Stimulated activated CD4-positive, alpha-beta T cell treated with anti-CD3 and anti-CD28 coated beads, TNF-alpha, amount 100 ng/mL, for 4 hours (primary cell): ENCODE measurements at places on chromosomes 1 and 21.

DNA sequence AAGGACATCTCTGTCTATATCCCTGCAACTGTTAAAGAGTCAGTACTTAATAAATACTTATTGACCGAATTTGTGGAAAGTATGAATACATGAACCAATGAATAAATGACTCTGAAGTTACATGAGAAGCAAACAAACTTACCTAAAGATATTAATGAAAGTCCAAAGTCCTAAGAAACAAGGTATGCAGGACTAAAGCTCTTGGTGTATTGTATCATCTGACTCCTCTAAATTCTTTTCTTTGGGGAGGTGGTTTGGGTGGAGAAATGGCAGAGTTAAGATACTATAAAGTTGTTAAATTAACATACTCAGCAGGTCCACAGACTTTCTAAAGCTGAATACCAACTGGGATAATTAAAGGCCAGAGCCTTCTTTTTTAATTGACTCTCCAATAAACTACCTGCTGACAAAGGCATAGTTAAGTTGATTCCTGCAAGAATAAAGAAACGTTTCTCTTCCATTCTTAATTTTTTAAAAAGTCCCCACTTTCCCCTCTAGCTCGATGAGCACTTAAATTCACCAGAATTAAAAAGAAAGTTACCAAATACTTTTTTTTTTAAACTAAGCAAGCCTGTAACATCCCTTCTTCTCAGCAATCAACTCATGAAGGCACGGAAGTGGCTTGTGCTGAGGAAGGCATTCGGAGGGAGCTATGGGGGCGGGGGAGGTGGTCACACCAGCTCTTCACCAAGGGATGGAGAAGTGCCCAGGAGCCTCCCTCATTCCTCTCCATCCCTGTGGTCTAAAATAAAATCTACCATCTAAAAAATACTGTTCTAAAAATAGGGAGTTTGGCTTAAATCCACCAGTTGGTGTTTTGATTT is 61.1 kb downstream of the GADD45A start:
- no peak for DNase-seq

DNA sequence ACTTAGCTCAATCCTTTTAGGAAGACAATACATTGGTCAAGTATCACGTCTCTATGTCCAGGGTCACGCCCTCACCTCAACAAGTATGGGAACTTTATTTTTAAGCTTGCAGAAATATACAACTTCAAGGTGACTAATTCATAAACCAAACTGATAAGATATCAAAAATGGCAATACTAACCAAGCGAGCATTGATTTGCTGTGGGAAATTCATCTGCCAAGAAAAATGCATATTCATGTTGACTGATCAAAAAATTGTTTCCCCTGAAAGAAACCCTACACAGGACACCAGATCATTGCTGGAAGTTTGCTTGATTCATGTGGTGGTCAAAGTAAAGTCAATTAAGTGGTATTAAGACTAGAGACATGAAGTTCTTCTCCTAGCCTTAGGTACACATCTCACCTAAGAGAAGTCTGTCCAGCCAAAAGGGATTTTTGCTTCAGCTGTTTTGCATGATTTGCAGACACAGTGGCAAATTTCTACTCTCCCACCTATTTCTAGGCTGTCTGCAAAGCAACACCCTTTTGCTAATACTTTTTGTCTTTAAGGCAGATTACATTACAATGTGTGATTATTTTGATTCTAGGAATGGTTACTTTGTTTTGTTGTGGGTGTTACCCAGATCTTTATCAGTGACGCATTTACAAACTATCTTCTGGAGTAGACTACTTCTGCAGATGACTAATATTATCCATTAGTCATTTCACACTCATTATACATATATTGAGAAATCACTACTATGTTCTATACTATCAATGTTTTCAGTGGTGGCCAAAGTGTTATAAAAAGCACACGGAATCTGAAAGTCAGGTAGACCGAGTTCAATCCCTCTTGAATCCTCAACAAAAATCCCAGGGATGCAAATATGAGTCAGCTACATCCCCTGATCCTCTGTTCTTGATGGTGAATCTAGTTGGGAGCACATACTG is 12.4 kb downstream of the SAMSN1 start:
- DNase-seq, result no peak

- no peak for DNase-seq
Observed at GRCh38 chr1:145740269-145740668, 21.0 kb downstream of the CD160 start.

DNA sequence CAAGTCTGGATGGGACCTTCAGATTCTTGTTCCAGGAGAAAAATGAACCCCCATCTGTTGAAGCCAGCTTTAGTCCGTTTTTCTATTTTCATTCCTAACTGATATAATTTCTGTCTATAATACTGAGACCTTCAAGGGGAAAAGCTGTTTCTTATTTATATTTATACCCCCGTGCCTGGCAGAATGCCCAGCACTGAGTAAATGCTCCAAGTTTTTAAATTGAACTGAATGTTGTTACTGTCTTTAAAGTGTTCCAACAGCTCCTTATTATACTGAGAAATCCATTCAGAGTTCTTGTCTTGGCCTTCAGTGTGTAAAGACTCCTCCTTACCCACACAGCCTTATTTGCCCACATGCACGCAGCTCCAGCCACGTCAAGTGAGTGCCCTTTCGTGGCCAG is 178.6 kb upstream of the HMGB4 start:
- DNase-seq, result no peak

GRCh38 chr1:67832737-67833601 is at the start of gene GNG12:
Gene GNG12 (minus strand): TSS chr1:67833467. CDS start chr1:67707686, 125,781 bp downstream.
- no peak for DNase-seq

DNA sequence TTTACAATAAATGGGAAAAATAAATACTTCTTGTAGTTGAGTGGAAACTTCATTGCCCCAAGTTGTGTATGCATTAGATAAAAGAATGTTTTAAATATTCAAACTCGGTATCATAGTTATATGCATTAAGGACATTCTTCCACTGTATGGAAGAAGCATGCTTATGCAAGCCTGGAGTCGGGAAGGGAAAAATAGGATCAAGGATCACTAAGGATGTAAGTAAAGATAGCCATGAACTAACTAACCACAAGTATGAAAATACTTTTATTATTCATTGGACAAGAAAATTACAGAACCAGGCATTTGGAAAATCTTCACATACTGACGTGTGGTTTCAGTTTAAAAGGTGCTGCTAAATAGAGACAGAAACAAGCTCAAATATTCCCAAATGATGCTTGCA is 26.9 kb upstream of the DPYD start:
- DNase-seq, result no peak

DNA sequence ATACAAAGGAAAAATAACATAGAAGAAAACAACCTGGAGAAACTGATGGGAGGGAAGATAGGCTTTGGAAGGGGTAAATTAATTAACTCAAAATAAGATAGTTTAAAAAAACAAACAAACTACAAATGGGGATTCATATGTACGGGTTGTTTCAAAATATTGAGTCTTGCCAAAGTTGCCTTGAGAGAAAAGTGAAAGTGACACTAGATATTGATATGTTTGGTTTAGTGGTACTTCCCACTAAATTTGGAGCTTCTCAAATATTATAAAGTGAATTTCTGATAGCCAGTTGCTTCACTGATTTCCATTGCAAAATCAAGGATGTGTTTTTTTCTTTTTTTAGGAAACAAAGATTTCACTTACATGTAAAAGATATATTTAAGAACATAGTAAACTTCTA is 149.5 kb upstream of the RUNX1 start:
- no peak for DNase-seq

- no peak for DNase-seq
Observed at GRCh38 chr1:9179463-9180110, 50.7 kb upstream of the GPR157 start.

DNA sequence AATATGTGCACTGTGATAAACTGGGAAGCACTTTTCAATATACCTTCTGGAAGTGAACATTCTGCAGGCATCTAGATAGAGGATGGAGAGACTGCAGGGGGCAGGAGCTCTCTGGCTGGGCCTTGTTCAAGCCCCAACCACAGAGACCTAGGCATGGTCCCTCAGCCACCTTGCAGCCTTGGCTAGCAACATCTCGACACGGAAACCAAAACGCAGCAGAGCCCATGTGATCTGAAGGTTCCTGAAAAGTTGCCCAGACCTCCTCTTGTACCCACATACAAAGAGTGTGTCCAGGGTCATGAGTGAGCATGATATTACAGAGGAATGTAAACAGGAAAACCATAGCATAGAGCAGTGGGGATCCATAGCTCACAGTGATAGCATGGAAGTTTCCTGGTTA is 33.1 kb upstream of the SAMD11 start:
- DNase-seq, result no peak

DNA sequence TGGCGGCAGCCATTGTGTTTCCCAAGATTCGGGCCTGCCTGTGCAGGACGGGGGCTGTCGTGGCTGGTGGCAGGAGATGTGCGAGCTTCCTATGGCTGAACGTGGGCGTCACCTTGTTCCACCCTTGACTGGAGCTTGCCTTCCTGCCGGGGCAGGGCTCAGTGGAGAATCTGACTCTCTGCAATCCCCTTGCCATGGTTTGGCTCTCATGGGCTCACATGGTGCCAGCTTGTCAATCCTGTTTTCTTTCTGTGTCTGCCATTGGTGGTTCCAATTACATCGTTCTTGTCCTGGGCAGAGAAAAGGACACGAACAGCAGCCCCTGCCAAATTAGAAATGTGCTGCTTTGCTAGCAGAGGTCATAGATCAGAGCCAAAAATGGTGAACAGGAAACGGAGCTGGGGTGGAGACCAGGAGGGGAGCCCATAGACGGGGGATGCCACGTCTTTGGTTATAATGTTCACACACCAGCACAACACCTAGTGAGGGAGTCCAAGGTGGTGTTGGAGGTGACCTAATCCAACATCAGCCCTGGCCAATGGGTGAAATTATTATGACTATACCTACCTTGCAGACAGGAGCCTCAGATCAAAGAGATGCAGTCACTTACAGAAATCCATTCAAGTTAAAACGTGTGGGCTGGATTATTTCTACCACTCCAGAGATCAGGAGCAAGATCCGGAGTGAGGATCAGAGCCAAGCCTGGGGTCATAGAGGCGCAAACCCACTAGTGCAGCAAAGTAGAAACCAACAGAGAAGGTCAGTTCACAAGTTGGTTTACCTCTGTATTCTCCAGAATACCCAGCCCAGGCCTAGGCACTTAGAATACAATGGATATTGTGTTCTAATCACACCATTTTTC is 253.1 kb downstream of the SIPA1L2 start:
- no peak for DNase-seq

DNA sequence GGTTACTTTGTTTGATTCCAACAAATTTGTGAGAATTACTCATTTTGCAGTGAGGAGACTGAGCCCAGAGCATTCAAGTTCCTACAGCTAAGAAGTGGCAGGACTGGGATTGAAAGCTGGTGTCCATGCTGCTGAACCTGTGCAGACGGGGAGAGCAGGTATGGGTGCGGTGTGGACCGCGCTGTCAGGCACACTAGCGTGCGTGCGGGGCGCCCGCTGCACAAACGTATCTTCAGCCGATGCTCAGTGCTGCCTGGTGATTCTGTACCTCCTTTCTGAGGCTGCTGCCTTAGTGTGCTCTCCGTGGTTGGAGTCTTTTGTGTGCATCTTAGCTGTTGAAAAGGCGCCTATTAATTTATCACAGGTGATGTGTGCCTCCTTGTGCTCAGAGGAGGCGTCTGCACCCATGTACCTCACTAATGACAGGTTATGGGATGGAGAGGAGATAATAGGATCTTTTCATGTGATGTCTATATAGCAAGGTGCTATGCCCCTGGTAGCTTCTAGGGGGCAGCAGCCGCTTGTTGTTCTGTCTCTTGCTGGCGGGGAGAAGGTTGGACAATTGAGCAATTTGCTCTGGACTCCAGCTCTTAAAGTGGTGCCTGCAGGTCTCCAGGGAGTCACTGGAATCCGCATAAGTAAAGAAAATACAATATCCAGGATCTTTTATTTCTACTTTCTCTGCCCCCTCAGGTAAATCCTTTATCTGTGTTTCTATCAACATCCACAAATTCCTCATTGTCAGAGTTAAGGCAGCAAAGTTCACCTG is 32.5 kb downstream of the PEX14 start:
- DNase-seq, result no peak

DNA sequence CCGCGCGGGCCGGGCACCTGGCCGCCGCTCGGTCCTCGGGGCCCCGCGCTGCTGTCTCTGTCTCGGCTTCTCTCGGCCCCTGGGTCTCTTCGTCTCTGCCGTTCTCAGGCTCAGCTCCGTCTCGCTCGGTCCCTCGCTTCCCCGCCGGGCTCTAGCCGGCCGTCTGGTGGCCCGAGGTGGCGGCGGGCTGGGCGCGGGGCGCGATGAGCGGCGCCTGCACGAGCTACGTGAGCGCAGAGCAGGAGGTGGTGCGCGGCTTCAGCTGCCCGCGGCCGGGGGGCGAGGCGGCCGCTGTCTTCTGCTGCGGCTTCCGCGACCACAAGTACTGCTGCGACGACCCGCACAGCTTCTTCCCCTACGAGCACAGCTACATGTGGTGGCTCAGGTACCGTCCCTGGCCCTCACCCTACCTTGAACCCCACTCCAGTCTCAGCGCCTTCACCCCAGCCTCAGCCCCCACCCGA is 355 bp downstream of the SHISAL2A start:
- DNase-seq, result peak; percentile 12

DNA sequence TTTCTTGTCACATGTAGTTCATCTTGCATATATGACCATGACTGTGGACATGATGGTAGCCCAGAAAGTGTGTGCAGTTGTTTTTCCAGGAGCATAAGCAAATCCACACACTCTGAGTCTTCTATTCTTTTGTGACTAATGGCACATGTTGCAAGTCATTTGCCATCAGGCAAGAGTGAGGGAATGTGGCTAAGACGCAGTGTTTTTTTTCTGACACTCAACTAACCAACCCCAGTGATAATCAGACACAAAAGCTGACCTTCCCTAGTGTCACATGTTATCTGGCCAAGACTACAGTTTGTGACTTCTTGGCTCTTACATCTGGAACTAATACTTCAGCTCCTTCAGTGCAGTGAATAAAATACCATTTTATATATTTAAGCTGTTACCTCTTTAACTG is 108.8 kb downstream of the ITSN1 start:
- DNase-seq, result no peak

GRCh38 chr1:89453123-89453972 is 71.3 kb upstream of the LRRC8B start:
- DNase-seq, result no peak

DNA sequence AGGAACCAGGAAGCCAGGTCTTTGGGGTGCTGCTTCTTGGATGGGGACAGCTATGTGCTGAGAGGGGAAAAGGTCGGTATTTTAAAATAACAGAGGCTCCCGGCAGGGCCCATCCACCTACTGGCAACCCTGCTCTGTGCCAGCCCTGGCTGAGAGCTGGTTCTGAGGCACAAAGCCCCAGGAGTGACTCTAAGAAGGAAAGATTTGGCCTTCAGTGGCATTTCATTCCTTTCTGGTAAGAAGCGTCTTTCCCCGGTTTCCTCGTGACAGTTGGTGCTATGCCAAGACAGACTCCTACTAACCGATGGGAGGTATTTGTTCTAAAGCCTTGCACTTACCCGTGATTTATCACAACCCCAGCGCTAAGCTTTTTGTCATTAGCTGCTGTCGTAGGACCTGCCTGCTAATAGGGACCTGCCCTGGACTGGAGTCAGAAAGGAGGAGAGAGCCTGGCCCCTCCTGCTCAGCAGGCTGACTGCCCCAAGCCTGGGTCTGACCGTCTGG is 123.1 kb upstream of the ADAR start:
- DNase-seq, result no peak
